Muscle of leg (tissue), 16 donors: ENCODE measurements at places on chromosomes 3 and 15.

DNA sequence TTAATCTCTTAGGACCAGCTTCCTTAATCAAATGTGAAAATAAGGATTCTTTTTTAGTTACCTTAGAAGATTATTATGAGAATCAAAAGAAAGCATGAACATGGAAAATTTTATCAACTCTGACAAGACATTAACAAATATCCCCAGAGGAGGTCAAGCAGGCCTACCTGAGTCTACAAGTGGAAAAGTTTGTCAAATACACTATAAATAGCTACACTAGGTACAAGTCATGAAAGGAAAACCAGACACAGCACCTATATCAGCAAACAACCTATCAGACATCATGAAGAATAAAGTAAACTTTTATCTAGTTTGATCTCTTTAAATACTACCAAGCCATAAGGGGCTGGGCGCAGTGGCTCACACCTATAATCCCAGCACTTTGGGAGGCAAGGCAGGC is 126.1 kb downstream of the MAGI1 start:
- no peak for DNase-seq
- H3K4me1 ChIP-seq: no peaks in the 10 kb centered on the region
- no peaks in the 10 kb centered on the region for H3K36me3 ChIP-seq

- no peak overlapping the region for H3K27ac ChIP-seq
- no peaks in the 10 kb centered on the region for H3K36me3 ChIP-seq
- H3K4me3 ChIP-seq: no peak overlapping the region
- H3K4me1 ChIP-seq: peaks cover 13% of the 10 kb centered on the region
- no peaks in the 10 kb centered on the region for H3K27me3 ChIP-seq
These were observed 40.1 kb upstream of the PSMD6 start for GRCh38 chr3:64063207-64063982.

DNA sequence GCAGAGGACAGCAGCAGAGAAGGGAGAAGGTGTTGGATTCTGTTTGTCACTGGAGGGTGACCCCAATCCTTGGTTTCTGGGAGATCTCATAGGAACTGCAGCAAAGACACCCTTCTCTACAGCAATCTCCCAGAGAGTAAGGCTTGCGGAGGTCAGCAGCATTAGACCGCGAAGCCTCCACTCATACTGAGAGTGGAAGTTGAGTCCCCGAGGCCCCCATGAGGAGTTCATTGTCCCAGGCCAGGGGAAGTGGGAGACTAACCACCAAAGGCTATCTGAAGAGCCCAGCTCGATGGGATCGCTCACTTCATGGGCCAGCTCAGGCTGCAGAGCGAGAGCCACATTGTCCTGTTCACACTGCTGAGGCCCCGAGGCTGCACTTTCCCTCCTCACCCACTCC is 44.6 kb downstream of the GLDN start:
- peaks cover under 1% of the 10 kb centered on the region for H3K4me1 ChIP-seq
- no peak overlapping the region for H3K4me3 ChIP-seq
- H3K27me3 ChIP-seq: peaks cover 8% of the 10 kb centered on the region
- no peak overlapping the region for H3K27ac ChIP-seq

DNA sequence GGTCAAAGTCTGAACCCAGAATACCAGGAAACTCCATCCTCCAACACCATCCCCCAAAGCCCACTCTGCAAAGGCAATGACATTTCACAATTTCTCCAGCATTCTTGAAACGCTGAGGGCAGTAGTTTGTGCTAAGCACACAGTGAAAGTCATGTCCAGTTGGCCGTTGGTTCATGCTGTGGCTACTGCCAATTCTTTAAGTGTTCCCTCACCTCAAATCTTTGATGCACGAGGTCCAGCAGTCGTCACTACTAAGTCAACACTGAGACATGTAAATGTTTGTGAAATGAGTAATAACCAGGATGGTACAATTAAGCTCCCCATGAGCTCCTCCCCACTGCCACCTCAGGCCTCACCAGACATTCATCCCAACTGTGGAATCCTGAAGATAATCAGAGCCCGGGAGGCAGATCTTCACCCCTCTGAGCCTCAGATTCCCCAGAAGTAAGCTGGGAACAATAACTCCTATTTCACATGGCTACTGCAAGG is 7.0 kb downstream of the SUCLG2 start:
- no peaks in the 10 kb centered on the region for H3K4me1 ChIP-seq
- no peaks in the 10 kb centered on the region for H3K27me3 ChIP-seq
- H3K36me3 ChIP-seq: peaks cover 7% of the 10 kb centered on the region
- H3K4me3 ChIP-seq: no peak overlapping the region
- no peak for DNase-seq

DNA sequence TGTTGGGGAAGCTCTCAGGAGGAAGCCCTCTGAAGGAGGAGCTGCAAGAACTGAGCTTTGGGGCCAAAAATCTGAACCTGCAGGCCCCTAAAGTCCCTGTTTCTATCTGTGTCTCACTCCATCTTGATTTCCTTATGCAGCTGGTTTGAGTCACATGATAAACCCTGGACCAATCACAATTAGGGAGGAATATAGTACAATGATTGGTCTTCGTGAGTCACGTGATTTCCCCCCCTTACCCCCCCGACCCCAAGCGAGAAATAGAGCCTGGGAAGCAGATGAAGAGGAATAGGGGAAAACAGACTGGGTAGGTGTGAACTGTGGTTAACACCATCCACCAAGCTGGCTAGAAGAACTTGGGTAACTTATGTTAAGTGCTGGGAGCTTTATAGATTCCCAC is 12.9 kb downstream of the CRABP1 start:
- DNase-seq: no peak
- no peak overlapping the region for H3K4me3 ChIP-seq
- H3K27me3 ChIP-seq: peaks cover 1% of the 10 kb centered on the region
- no peak overlapping the region for H3K27ac ChIP-seq
- H3K36me3 ChIP-seq: no peaks in the 10 kb centered on the region

DNA sequence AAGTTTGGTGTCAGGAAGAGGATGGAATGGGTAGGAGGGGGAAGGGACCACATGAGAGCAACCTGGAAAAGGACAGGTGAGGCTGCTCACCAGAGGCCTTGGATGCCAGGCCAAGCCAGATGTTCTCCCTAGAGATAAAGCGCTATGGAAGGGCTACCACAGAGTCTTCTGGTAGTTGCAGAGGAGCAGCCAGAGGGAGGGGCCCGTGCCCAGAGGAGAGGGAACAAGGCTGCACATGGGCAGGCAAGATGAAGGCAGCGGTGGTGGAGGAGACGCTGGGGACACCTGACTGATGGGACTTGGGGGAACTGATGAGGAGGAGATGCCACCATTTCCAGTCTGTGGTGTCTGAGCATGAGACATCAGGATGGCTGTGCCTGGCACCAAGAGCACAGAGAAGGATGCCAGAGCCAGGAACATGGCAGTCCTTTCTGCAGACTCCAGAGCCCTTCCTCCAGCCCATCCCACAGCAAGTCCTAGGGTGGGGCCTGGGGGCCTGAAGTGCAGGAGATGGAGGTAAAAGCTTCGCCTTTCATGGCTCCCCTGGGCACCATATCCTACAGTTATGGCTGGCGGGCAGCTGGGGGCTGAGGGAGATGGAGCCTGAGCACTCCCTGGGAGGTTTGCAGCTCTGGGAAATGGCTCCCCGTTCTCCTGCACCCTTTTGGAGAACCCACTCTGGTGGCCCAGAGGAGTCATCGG is 103.0 kb downstream of the ETFA start:
- H3K4me1 ChIP-seq: peaks cover 11% of the 10 kb centered on the region
- no peak overlapping the region for H3K4me3 ChIP-seq
- DNase-seq: no peak
- H3K27me3 ChIP-seq: no peaks in the 10 kb centered on the region
- H3K36me3 ChIP-seq: peaks cover 38% of the 10 kb centered on the region
- H3K27ac ChIP-seq: no peak overlapping the region

GRCh38 chr3:73536336-73536895 is 88.3 kb downstream of the PDZRN3 start:
- H3K27ac ChIP-seq: peak overlapping the region; percentile 62
- peaks cover 14% of the 10 kb centered on the region for H3K4me1 ChIP-seq
- H3K36me3 ChIP-seq: peaks cover 2% of the 10 kb centered on the region
- DNase-seq: peak; percentile 48
- no peak overlapping the region for H3K4me3 ChIP-seq

DNA sequence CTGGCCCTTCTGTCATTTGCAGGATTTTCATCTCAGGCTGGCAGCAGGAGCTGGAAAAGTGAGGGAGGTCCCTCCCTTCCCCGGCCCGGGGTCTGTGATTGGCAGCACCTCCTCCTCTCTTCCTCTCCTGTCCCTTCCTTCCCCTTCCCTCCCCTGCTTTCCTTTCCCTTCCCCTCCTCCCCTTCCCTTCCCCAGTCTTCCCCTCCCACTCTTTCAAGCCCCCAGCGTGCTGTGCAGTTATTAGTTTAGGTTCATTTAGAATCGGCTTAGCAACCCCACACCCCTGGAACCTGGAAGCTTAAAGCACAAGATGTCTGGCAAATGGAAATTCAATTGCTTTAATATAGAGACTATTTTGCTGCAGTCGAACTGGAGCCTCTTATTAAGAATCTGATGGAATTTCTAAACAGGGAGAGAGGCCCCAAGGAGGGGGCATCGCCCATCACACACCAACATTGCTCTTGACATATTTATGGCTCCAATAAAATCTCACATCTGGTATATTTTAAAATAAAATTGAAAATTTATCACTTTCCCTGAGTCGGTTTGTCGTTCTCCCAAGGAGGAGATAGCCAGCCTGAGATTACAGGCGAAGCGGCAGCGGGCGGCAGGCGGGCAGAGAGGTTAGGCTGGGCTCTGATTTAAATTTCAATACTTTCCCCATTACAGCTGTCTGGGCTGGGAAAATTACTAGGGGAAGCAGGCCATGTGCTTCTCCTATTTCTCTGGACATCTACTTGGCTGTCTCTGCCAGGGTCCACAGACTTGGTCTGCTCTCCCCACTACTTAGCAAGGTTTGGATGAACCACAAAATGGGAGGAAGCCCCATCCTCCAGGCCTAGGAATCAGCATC is 98.9 kb downstream of the LINGO1 start:
- H3K27ac ChIP-seq: peak overlapping the region; percentile 43
- no peak overlapping the region for H3K4me3 ChIP-seq
- peaks cover 52% of the 10 kb centered on the region for H3K4me1 ChIP-seq

GRCh38 chr3:8488411-8488810 is 13.2 kb upstream of the LMCD1 start:
- H3K27ac ChIP-seq: no peak overlapping the region
- peaks cover 34% of the 10 kb centered on the region for H3K4me1 ChIP-seq
- no peak overlapping the region for H3K4me3 ChIP-seq
- no peaks in the 10 kb centered on the region for H3K36me3 ChIP-seq
- no peaks in the 10 kb centered on the region for H3K27me3 ChIP-seq

DNA sequence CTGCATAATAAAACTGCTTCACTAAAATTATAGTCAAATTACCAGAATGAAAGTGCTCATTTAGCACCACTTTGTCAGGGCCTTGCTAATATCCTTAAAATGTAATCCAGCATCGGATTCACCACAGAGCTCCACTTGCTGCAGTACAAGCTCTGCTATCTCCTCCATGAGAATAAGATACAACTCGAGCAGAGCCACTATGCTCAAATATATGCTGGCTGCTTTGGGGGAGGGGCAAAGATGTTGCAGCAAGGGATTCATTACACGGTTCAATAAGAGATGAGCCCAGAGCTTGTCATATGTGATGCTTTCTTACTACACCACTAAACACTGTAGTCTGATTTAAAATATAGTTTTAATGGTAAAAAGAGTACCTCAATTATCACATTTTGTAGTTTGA is 72.2 kb downstream of the DLG1 start:
- no peaks in the 10 kb centered on the region for H3K36me3 ChIP-seq
- H3K4me3 ChIP-seq: no peak overlapping the region
- no peaks in the 10 kb centered on the region for H3K27me3 ChIP-seq
- H3K4me1 ChIP-seq: no peaks in the 10 kb centered on the region

DNA sequence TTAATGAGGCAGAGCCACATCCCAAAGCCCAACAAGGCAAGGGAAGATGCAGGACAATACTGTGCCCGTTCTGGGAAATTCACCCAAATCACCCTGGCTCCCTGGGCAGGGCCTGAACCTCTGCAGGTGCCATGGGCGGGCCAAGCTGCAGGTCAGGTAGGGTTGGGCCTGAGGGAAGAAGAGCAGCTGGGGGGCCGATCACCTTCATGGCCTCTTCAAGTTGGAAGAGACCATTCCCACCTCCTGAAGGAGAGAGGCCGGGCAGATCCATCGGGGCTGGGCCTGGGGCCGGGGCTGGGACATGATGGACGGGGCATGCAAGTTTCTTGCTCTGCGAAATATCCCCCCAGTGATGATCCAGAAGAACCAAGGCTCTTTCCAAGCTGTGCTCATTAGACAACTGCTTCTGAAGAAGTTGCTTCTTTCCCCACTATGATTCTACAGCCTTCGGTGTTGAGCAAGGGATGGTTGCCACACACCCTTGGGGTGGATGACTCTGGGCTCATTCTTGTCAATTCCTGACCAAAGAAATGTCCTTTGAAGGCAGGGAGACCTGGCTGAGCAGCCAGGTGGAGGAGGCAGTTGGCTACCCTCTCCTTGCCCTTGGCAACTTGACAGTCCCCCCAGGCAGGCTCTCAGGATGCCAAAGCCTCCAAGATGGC is 38.2 kb downstream of the KLHL25 start:
- H3K4me1 ChIP-seq: peaks cover 59% of the 10 kb centered on the region
- no peaks in the 10 kb centered on the region for H3K27me3 ChIP-seq
- no peak for DNase-seq
- H3K4me3 ChIP-seq: no peak overlapping the region

- H3K27ac ChIP-seq: peak overlapping the region; percentile 91
- peak; percentile 87 for DNase-seq
- peaks cover 9% of the 10 kb centered on the region for H3K36me3 ChIP-seq
These were observed 3.3 kb downstream of the HES1 start for GRCh38 chr3:194139071-194139813.

DNA sequence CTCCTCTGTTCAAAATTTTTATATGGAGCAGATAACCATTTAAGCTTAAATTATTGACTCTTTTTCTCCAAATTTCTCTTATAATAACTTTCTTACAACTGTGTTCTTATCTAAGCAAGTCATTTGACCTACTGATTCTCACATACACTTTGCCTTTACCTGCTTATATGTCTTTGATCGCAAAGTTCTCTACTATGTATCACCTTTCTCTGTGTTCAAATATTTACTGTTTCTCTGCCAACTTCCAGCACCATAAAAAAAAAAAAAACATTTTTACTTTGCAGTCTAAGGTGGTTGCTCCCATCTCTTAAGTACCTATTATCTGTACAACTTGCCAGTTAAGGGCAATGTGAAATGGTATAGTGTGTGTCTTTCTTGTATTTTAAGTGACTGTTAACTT is 100.8 kb upstream of the DPH6 start:
- no peaks in the 10 kb centered on the region for H3K27me3 ChIP-seq
- H3K4me1 ChIP-seq: no peaks in the 10 kb centered on the region
- DNase-seq: no peak
- H3K27ac ChIP-seq: no peak overlapping the region
- H3K4me3 ChIP-seq: no peak overlapping the region
